Stimulated activated CD8-positive, alpha-beta memory T cell treated with anti-CD3 and anti-CD28 coated beads, Interleukin-15, amount 100 ng/mL, for 24 hours (primary cell): ENCODE measurements at places on chromosomes 3 and 15.

- DNase-seq: no peak
Measured at GRCh38 chr3:140469491-140469890, 208.4 kb upstream of the TRIM42 start.

GRCh38 chr15:48548455-48548854 lies 97.1 kb downstream of the FBN1 start:
- no peak for DNase-seq

DNA sequence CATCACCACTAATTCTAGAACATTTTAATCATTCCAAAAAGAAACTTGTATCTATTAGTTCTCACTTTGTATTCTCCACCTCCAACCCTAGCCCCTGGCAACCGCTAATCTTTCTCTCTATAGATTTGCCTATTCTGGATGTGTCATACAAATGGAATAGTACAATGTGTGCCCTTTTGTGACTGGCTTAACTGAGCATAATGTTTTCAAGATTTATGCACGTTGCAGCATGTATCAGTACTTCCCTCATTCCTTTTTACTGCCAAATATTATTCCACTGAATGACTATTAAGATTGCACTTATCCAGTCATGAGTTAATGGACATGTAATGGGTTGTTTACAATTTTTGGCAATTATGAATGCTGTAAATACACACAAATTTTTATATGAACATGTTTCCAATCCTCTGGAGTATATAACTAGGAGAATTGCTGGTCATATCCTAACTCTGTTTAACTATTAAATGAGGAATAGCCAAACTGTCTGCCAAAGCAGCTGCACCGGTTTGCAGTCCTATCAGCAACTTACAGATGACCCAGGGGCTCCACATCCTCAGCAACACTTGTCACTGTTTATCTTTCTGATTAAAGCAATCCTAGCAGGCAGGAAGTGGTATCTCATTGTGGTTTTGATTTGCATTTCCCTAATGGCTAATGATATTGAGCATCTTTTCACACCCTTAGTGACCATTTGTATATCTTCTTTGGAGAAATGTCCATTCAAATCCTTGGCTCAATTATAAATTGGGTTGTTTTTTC lies 42.9 kb downstream of the DCUN1D1 start:
- DNase-seq: no peak

GRCh38 chr3:150830094-150830681 lies 67.2 kb upstream of the SIAH2 start:
- DNase-seq: no peak
